ENCODE measurements at places on chromosomes 1 and 21.

GRCh38 chr1:222006715-222007114 lies 264.8 kb upstream of the DUSP10 start:
- no peak for DNase-seq

DNA sequence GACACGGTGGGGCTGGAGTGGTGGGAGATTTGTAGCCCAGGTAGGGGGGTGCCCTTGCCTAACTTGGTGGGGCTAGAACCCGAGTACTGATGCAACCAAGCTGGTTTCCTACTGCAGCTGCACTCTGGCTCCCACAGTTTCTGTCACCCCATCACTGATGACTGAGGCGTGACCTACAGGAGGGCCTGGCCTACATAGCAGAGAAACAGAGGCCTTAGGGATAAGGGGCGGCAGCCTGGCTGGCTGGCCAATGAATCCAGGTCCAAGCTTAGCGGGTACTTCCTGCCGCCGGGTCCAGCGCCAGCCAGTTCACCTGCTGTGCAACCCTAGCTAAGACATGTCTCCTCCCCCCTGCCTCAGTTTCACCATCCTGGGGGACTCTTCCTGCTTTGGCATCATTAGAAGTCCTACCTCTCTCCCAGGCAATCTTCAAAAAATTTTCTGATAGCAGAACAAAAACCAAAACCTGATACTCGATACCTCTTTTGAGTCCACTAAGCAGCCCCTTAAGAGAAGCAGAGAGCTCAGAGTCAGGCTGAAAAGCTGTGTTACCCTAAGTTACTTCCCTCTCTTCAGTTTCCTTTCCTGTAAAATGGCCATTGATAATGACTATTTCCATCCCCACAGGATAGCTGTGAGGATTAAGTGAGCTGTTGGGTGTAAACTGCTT lies 27.3 kb upstream of the RNF19B start:
- DNase-seq: no peak

DNA sequence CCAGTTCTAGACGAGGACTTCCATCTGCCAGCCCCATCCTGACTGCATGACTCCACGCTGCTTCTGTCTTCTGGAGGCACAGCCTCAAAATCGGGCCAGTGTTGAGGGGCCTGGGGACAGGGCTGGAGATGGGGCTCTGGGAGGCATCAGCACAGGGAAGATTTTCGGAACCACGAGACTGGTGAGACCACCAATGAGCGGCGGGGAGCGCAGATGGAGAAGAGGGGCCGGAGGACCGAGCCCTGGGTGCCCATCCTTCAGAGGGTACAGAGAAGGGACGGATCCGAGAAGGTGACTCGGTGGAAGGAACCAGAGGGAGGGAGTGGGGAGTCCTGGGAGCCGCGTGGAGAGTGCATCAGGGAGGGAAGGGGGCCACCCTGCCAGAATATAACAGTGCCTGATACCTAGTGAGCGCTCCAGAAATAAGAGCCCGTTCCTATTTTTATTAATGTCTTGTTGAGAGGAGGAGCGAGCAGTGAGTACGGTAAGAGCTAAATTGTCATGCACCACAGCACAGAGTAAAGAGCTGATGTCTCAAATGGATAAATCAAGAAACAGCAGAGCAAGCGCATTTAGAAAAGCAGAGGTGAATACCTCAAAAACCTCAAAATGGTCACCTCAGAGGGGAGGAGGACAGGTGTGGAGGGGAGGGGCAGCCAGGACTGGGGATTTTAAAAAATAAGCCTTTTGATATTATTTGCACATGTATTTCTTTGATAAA lies 26.2 kb upstream of the KIF26B start:
- DNase-seq: no peak

DNA sequence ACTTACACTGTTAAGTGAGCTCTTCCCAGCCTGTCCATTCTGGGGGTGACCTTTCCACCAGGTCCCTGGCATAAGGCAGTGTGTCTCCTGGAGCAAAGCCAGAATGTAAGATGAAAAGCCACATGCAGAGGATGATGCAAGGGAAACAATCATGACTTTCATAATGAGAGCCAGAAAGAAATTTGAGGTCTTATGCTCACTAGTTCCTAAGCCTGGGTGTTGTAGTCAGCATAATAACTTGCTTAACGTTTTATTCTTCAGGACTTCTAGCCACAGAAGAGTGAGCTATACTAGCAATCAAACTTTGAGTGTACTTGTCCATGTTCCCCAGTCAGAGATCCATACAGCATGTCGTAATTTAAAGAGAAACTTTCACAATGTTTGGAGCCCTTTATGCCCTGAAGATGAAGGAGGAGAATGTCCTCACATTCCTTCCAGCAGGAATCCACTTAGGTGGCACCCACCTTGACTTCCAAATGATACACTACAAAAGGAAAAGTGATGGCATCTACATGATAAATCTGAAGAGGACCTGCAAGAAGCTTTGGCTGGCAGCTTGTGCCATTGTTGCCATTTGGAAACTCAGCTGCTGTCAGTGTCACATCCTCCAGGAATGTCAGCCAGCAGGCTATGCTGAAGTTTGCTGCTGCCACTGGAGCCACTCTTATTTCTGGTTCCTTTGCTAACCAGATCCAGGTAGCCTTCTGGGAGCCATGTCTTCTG lies 60.5 kb upstream of the FOXD3 start:
- no peak for DNase-seq

GRCh38 chr1:72601035-72601674 lies 318.8 kb upstream of the NEGR1 start:
- no peak for DNase-seq

DNA sequence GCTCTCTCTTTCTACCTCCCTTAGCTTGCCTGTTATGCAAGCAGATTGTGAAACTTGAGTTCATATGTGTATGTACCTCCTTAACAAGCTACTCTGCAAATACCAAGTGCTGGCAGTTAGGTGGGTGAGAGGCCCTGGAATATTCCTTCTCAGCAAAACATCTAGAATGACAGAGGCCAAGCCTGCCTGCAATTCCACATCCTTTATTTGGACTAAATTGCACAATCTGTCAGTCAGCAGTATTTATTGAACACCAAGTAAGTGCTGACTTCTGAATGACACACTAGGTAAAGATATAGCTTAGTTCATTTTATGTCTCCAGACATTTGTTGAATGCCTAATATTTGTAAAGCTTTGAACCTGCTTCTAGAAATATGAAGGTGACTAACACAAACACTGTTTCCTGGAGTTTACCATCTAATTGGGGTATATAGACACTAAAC lies 87.5 kb downstream of the RGL1 start:
- DNase-seq: no peak

- DNase-seq: peak; percentile 24
Measured at GRCh38 chr1:222095606-222096475, 354.0 kb upstream of the DUSP10 start.
